Activated CD8-positive, alpha-beta memory T cell treated with anti-CD3 and anti-CD28 coated beads for 4 hours (primary cell): ENCODE measurements at places on chromosomes 12 and 14.

DNA sequence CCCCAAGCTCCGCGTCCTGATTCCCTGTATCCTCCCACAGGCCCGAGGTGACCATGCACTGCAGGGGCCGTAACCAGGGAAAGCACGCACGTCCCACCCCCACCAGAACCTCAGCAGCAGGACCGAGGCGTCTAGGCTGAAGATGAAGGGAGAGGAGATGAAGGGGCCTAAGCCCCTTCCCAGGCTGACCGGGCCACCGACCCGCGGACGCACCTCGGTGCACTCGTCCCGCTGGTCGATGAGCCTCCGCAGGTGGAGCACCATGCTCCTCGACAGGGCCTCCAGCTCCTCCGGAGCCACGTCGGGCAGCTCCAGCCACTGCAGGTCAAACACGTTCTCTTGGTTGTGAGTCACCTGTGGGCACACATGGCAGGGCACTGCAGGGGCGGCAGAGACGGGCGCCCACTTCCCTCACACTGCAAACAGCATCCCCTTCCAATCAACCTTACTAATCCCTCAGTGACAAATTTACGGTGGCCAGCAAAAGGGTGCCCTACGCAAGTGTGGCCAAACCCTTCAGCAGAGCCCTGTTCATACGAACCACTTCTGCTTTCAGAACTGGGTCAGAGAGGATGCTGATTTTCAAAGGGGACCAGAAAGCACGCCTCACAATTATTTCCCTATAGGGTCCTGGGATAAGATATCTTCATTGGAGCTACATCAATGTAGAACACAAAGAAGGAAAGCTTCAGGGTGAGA lies 77.8 kb downstream of the CCDC88C start:
- no peak for DNase-seq

GRCh38 chr12:98456576-98457573 lies 58.5 kb upstream of the TMPO start:
- peak; percentile 0 for DNase-seq

- no peak for DNase-seq
These were observed 15.7 kb upstream of the VSIG10 start for GRCh38 chr12:118119449-118119879.

- no peak for DNase-seq
These were observed 445.0 kb downstream of the GXYLT1 start for GRCh38 chr12:41699658-41700057.

GRCh38 chr12:27123642-27124041 lies 41.3 kb upstream of the C12orf71 start:
- no peak for DNase-seq
